ENCODE measurements at places on chromosomes 1 and 21.

GRCh38 chr1:207826557-207827487 is 75.0 kb downstream of the CD46 start:
- DNase-seq, result no peak

- DNase-seq, result no peak
Observed at GRCh38 chr1:243273945-243274344, 18.1 kb downstream of the SDCCAG8 start.

DNA sequence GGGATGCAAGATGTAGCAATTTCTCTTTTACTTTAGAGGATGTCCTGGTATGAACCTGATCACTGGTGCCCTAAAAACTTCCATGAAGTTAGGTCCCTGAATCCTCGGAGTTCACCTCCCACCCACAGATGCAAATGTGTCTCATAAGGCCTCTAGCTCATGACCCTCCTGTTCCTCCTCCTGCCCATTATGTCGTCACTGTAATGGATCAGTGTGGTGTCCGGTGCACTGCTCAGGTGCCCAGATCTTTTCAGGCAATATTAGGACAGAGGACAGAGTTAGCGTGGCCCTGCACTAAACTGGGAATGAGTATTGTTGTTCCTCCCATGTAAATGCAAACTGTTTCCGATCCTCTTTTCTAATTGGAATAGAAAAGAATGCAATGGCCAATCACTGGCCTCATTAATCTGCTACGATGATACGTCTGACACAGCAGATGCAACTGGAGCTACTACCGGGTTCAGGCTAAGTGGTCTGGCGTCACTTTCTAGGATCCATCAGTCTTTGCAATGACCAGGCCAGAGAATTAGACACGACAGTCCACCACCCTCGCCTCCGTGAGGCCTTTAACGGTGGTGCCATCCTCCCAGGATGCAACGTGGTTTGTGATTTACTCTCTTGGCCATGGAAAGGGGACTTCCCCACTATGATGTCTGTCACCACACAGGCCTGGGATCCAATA is 3.4 kb upstream of the COL6A2 start:
- DNase-seq, result no peak

DNA sequence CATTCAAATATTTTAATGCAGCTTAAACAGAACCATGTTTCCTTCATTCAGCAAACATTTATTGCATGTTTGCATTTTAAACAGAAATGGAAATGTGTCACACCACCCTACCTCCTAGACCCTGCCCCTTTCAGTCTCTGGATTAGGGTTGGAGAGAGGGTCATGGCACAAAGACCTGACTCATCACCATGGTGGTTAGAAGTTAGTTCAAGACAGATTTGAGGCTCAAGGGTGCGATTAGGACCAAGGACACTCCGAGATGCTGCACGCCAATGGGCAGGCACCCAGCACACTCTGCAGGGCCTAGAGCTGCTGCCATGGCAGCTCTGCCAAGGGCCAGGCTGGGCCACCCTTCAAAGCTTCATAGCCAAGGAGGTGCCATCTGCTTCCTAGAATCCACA is 86.9 kb downstream of the NAV1 start:
- no peak for DNase-seq

DNA sequence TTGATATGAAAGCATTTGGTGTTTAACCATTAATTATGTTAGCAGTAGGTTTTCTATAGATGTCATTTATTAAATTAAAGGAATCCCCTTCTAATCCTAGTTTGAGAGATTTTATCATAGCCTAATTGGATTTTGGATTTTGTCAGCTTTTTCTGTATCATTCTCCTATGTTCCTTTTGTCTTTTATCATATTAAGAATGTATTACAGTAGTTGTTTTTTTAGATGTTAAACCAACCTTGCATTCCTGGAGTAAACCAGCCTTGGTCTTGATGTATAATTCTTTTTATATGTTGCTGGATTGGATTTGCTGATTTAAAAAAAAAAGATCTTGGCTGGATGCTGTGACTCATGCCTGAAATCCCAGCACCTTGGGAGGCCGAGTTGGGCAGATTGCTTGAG is 5.6 kb downstream of the SETDB1 start:
- no peak for DNase-seq

- DNase-seq, result peak; percentile 86
Observed at GRCh38 chr1:165481820-165482532, 37.0 kb upstream of the RXRG start.

GRCh38 chr1:33719771-33720670 is 143.9 kb upstream of the HMGB4 start:
- DNase-seq, result no peak

DNA sequence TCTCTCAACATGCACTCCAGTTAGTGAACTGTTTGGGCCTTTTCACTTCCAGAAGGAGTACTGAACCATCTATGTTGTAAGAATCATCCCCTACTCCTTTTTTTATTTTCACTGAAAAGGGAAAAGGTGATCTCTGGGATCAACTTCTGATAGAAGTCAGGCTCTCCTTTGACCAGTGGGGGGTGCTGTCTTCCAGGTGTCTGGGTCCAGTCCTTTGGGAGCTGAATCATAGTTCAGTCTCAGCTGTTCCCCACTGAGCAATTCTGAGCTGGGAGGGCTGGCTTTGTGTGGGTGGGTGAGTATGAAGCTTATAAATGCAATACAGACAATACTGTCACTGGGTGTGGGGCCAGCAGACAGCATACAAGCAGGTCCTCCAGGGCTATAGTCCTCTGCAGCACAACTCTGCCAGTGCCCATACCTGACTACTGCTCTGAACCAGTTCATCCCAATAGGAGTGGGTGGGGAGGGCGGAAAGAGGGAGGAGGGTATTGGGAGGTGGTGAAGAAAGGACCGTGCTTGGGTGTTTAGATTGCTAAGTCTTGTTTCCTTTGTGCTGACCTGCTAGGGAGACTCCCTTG is 12.5 kb upstream of the SARS1 start:
- DNase-seq, result peak; percentile 48

DNA sequence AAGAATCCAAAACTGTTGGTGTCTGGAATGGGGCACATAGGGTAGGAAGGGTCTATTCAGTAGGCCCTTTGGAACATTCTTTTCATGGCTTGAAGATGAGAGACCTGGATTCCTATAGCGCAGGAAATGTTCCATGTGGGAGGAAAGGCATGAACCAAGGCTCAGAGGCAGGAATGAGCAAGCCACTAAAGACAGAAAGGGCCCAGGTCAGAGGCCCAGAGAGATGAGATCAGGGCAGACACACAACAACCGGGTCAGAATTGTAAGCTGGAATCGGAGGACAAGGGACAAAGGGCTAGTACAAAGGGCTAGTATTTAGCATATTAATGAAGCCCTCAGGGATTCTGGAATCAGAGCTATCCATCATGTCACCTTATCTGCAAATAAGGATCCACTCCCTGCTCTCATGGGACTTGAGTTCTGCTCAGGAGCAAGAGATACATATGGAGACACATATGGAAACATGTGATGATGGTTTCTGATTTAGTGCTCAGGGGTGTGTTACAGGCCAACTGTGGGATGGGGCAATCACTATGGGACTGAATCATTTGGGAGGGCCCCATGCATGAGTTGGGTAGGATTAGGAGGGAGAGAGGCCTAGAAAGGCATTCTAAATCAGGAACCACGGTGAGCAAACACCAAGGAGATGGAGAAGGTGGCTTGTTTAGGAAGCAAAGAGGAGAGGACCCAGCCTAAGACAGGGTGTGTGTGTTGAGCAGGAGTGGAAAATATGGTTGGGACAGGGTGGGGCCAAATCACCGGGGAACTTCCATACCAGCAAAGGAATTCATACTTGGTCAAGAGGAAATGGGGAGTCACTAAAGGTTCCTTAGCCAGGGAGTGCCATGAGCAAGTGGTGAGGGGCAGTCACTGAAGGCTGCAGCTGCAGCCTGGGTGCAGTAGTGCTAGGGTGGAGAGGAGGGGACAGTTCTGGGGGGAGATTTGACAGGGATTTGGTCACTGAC is 8.6 kb downstream of the NECTIN4 start:
- DNase-seq, result no peak

DNA sequence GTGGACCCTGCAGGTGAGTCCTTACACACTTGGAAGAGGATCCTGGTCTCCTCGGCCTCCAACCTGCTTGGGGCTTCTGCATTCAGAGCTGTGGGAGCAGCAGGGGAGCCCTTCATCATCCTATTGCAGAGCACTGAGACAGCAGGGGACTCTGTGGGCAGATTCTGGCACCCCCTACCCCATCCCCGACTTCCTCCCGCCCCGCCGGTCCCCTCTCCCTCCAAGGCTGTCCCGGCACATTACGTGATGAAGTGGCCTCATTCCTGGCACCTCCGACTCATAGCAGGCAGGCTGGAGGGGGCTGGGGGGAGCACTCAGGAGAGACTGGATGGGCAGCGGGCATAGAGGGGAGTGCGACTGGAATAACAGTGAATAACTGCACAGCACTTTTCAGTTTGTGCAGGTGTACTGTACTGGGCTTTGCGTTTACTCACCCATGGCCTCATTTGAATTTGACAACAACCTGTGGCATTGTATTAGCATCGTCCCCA is 394.1 kb downstream of the MATN1 start:
- DNase-seq, result no peak

DNA sequence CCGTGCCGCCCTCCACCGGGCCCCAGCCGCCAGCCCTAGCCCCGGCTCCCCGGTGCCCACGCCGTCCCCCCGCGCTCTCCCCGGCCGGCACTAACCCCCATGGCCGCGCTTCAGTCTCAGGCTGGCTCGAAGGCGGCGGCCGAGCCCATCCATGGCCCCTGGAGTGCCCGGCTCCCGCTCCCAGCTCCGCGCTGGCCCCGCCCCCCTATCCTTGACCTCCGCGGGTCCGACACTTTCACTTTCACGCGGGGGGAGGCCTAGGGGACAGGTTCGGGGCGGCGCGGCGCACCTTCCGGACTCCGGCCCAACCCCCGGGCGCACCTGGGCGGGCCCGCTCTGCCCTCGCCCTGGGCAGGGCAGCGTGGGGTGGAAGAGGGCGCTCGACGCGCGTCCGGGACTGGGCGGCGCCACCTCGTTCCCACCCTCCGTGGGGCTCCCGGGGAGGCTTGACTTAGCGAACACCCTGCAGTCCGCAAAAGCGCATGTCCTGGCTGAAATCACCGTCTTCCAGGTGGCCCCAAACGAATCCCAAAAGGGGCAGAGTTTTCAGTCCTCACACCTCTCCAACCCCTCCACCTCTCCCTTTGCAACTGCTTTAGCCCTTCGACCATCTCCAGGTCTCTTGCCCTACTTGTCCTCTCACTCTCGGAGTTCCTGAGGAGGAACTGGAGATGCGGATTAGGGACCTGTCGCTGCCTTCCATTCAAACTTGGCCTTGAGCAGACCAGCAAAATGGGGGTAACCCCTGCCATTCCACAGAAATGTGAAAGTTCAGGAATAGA is 3.9 kb upstream of the DENND2D start:
- no peak for DNase-seq

GRCh38 chr1:220410611-220411010 is 117.3 kb upstream of the MARK1 start:
- DNase-seq, result no peak

GRCh38 chr1:27010226-27010994 is 2.2 kb downstream of the TENT5B start:
- DNase-seq, result no peak

- no peak for DNase-seq
Observed at GRCh38 chr1:201422026-201422425, 496 bp upstream of the TNNI1 start.
